Stimulated activated CD8-positive, alpha-beta memory T cell treated with anti-CD3 and anti-CD28 coated beads, Interleukin-12 subunit alpha, Interleukin-12 subunit beta, amount 100 ng/mL, for 1 hour (primary cell): ENCODE measurements at places on chromosomes 12 and 14.
A peak's percentile ranks its signal among the peaks of the same experiment; 100 is the strongest.

DNA sequence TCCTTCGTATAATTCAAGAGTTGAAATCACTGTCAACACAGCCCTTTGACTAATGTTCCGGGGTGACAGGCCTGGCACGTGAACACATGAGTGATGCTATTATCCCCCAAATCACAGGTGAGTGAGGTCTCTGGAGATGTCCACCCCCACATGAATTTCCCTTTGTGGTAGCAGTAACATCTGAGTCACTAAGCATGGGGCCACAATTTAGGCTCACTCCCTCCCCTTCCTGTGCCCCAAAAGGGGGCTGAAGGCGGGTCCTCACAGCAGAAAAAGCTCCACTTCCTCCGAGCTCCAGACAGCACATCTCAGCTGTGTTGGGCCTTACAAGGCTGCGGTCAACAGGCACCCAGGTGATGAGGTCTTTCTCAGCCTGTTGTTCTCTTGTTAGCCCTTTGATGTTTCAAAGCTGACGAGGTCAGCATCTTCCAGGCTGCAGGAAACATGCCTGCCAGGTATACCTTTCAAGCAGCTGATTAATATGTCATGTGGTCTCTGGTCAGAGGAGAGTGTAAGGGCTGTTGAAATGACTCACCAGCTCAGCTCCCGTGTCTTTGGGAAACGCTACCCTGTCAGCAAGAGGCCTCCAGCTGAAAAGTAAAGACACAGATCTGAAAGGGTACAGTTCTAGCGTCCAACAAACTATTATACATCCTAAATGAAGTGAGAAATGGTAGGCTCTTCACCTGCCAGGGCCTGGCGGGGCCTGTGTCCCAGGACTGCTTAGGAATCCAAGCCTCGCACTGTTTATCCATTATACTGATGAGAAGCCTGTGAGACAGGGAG, 107.3 kb downstream of the ZFP36L1 start:
- peak; percentile 69 for DNase-seq

DNA sequence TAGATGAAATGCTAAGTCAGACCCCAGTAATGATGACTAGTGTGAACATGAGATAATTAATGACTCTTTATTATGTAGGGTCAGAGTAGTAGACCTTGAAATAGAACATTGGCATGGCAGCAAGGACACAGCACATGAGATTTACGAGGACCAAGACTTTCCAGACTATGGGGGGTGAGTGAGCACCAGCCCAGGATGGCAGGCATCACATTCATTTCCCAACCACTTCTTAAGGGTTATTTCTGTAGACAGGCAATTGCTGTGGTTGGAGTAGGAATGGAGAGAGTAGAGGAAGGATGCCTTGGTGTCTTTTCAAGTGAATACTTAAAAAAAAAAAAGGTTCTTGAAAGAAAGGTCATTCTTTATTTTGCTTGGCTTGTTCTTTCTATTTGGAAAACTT, 189.4 kb upstream of the DYRK2 start:
- no peak for DNase-seq

DNA sequence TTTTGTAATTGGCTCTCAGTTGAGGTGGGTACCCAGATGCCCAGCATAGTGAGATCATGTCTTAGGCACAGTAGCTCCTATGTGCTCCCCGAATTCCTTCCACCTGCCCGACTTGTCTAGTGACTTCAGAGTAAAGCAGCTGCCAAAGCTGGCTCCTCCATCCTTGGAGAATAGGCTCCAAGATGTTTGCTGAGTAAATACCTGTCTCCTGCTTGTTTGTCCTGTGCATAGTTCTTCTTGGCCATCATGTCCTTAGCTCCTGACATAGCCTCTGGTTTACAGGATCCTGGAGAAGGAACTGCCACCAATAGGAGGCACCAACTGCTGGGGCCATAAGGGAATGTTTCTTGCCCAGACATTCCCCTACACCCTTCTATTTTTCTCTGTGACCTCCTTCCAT, 52.6 kb upstream of the CISTR start:
- no peak for DNase-seq

DNA sequence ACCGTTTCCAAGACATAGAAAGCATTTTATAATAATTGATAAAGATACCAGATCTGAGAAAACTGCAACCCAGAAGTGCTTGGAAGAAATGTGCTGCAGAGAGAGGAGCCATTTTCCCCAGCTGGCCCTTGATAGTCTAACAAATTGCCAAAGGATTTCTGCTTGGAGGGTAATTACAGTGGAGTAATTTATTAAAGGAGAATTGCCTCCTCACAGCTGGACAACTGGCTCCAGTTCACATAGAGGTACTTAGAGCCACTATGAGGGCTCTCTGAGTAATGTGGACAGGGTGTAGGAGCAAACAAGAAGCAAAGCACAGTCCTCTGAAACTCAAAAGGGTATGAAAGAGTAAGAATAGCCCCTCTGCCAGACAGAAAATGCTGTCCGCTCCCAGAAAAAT, 335.6 kb downstream of the SYT1 start:
- no peak for DNase-seq

DNA sequence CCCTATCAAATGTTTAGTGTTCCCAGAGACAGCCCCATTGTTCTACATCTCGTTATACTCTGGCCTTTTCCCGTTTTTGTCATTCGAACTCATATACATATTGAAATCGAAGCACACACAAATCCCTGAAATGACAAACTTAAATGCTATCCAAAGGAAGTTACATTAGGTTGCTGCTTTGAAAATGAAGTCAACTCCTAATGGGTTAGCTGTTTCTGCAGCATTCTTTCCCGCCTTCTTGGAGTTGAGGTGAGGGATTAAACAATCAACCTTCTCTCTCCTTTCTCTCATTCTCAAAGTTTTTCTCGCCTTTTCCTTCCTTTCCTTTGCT, 642 bp upstream of the PHC1 start:
- no peak for DNase-seq

DNA sequence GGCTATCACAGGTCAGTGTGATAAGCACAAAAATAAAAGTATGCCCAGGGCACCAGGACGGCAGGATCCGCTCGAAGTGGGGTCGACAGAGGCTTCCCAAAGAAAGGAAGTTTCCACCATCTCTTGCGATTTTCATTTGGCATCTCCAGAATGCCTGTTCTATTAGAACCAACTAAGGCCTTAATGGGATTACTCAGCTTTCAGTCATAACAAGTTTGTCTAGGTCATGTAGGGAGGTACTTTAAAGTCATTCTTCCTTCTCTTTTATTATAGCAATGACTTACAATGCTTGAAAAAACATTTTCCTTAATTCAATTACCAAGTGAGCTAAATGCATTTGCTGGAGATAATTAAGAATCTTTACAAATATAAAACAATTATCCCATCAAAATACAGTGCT, 83.6 kb upstream of the DIO3 start:
- DNase-seq, result no peak

- DNase-seq, result no peak
Measured at GRCh38 chr12:2963154-2963759, 4.1 kb downstream of the TEAD4 start.
